Left ventricle myocardium inferior (tissue), 1 donor: ENCODE measurements at places on chromosomes 2 and 18.

DNA sequence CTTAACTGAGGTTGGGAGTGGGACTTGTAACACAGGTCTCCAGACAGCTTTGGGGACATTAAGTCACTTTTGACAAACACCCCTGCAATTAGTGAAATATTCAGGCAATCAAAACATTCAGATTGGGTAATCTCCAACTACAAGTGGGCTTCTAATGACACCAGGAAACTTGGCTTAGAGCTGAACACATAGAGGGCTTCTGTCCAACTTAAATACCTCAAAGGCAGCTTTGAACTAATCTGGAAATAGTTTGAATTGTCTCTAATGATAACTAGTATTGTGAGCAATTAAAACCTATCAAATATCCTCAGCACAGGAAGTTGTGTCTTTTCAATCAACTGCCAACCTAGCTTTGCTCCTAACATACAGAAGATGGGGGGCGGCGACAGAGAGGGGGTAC, 5.1 kb upstream of the ASPRV1 start:
- H3K4me3 ChIP-seq, result no peak overlapping the region
- no peaks in the 10 kb centered on the region for H3K27me3 ChIP-seq

DNA sequence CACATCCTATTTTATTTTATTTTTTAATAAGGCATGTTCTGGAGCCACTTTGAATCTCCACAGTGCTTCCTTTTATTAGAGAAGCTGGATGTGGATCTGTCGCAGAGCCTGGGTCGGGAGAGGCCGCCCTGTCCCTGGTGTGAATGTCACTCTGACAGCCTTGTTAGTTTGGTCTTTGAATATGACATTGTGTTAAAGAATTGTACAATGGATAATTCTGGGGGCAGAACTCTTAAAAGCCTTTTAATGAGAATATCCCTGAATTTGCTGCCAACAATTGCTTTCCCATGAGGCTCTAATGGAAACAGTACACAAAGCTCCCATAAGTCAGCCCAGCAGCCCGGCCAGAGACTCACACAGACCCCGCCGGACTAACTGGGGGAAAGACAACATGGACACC, 82.4 kb downstream of the MTCL1 start:
- no peak overlapping the region for H3K27ac ChIP-seq
- no peak overlapping the region for H3K4me3 ChIP-seq
- no peak for DNase-seq
- peaks cover 3% of the 10 kb centered on the region for H3K36me3 ChIP-seq
- H3K4me1 ChIP-seq, result no peaks in the 10 kb centered on the region
- H3K27me3 ChIP-seq, result no peaks in the 10 kb centered on the region

GRCh38 chr2:226079196-226079595, 679.7 kb downstream of the NYAP2 start:
- peaks cover 4% of the 10 kb centered on the region for H3K4me1 ChIP-seq
- H3K27me3 ChIP-seq, result no peaks in the 10 kb centered on the region
- no peak overlapping the region for H3K4me3 ChIP-seq

DNA sequence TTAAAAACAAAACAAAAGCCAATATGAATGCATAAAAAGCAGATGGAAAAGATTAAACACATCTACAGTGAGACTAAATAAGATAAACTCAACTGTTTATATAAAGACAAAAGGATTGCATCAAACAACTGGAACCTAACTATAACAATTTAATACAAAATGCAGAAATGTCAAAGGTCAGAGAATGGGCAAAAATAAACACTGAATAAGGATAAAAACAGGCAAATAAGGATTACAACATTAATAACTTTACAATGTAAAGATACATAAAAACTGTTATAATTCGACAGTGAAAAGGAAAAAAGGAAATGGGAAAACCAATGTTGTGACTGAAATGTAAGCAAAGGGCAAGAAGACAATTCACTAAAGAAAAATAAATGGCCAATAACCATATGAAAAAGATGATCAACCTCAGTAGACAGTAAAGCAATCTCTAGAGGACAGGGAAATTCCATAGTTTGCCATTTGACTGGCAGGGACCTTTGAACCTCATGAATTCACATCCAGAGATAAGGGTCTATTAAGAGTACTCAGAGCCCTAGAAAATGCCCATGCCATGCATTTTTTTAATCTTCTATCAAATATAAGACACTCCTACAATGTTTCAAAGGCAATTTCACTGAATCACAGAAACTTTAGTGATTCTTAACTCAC, 83.7 kb downstream of the TMEM131 start:
- H3K4me3 ChIP-seq, result no peak overlapping the region
- H3K27me3 ChIP-seq, result no peaks in the 10 kb centered on the region
- H3K4me1 ChIP-seq, result peaks cover 39% of the 10 kb centered on the region

- DNase-seq, result no peak
- H3K4me1 ChIP-seq, result no peaks in the 10 kb centered on the region
These were observed 92.7 kb upstream of the CD302 start for GRCh38 chr2:159890551-159891266.

- no peak overlapping the region for H3K27ac ChIP-seq
- no peak for DNase-seq
- H3K27me3 ChIP-seq, result no peaks in the 10 kb centered on the region
- peaks cover 15% of the 10 kb centered on the region for H3K4me1 ChIP-seq
- H3K36me3 ChIP-seq, result peaks cover 9% of the 10 kb centered on the region
These were observed 15.8 kb downstream of the CCNYL1 start for GRCh38 chr2:207727261-207727660.

DNA sequence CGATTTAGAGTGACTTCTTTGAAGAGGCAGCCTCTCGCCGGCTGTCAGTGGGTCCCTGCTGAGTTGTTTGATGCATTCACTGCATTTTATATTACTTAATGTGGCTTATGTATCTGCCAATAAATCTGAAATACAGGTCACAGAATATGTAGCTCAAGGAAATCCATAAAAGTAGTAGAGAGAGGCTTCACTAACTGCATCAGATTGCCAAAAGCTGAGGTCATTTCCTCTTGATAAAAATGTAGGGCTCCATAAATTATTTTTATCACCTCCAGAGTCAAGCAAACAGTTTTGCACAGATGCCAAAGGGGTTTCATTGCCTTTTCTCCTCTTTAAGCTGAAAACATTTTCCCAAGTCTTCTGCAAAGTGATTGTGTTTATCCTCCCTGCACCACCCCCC, 36.5 kb upstream of the CCDC93 start:
- no peaks in the 10 kb centered on the region for H3K4me1 ChIP-seq
- H3K4me3 ChIP-seq, result no peak overlapping the region
- H3K27me3 ChIP-seq, result peaks cover 95% of the 10 kb centered on the region
- no peak for DNase-seq
- no peaks in the 10 kb centered on the region for H3K36me3 ChIP-seq

DNA sequence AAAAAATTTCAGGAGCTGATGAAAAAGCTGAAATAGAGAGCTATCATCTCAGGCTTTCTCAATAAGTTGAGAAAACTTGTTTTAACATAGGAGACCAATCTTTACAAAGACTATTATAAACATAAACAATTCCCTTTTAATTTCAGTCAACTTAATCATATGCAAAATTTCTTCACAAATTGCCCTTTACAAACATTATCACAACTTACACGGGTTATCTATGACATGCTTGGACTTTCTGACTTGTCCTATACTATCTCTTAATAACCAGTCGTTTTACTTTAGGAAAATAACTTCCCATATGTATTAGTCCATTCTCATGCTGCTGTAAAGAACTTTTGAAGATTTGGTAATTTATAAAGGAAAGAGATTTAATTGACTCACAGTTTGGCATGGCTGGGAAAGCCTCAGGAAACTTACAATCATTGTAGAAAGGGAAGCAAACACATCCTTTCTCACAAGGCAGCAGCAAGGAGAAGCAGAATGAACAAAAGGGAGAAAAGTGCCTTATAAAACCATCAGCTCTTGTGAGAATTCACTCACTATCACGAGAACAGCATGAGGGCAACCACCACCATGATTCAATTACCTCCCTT, 1583.7 kb upstream of the CELF4 start:
- DNase-seq, result no peak
- H3K4me3 ChIP-seq, result no peak overlapping the region
- no peaks in the 10 kb centered on the region for H3K4me1 ChIP-seq
- H3K36me3 ChIP-seq, result no peaks in the 10 kb centered on the region
- H3K27me3 ChIP-seq, result no peaks in the 10 kb centered on the region

GRCh38 chr2:202883987-202884675, 12.6 kb upstream of the ICA1L start:
- H3K27me3 ChIP-seq, result no peaks in the 10 kb centered on the region
- H3K4me1 ChIP-seq, result peaks cover 8% of the 10 kb centered on the region
- H3K4me3 ChIP-seq, result no peak overlapping the region
- peaks cover 49% of the 10 kb centered on the region for H3K36me3 ChIP-seq

- no peak for DNase-seq
- peaks cover 47% of the 10 kb centered on the region for H3K4me1 ChIP-seq
- no peaks in the 10 kb centered on the region for H3K27me3 ChIP-seq
- H3K36me3 ChIP-seq, result no peaks in the 10 kb centered on the region
- H3K4me3 ChIP-seq, result no peak overlapping the region
These were observed 6.0 kb downstream of the COMMD1 start for GRCh38 chr2:61911510-61911909.

DNA sequence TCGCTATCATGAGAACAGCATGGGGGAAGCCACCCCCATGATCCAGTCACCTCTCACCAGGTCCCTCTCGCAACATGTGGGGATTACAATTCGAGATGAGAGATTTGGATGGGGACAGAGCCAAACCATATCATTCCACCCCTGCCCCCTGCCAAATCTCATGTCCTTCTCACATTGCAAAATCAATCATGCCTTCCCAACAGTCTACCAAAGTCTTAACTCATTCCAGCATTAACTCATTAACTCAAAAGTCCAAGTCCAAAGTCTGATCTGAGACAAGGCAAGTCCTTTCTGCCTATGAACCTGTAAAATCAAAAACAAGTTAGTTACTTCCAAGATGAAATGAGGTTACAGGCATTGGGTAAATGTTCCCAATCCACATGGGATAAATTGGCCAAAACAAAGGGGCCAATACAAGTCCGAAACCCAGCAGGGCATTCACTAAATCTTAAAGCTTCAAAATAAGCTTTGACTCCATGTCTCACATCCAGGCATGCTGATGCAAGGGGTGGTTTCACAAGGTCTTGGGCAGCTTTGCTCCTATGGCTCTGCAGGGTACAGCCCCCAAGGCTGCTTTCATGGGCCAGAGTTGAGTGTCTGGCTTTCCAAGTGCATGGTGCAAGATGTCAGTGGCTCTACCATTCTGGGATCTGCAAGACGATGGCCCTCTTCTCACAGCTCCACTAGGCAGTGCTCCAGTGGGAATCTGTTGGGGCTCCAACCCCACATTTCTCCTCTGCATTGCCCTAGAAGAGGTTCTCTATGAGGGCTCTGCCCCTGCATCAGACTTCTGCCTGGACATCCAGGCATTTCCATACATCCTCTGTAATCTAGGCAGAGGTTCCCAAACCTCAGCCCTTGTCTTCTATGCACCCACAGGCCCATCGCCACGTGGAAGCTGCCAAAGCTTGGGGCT, 14.8 kb downstream of the TAF1B start:
- no peaks in the 10 kb centered on the region for H3K27me3 ChIP-seq
- DNase-seq, result no peak
- peaks cover 67% of the 10 kb centered on the region for H3K36me3 ChIP-seq
- no peaks in the 10 kb centered on the region for H3K4me1 ChIP-seq

DNA sequence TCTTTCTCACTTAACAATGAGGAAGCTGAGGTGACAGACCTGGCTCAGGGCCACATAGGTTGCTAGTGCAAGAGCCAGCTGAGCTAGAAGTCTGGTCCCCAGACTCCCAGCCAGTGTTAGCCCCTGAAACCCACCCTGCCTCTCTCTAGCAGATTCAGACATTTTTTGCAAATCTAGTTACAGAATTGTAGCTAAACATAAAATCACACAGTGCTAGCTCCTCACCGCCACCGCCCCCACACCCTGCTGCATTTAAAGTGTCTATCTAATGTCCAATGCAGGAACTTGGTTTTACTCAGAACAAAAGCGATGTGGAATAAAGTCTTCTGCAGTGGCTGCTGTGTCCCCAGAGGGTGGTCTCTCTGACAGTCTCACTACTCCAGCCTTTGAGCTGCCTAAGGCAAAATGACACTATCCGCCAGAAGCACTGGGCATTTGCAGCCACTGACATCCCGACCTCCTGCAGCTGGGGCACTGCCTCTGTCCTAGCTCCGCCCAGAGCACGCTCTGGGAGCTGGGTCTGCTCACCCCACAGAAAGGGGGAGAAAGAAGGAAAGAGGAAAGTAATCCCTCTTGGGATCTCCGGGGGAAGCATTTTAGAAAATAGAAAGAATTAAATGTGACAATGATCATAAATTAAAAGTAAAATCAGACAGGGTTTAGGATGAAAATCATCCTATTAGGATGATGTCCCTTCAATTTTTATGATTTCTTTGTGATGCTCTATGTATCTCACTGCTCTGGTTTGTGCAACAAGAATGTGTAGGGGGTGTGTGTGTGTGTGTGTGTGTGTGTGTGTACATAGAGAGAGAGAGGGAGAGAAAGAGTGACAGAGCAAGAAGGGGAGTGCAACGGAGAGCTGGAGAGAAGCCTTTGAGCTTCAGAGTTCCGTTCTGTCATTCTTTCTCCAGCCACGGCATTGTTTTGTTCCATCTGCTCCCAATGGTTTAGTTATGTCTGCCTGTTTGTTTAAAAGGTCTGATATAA, 50.5 kb upstream of the ST8SIA3 start:
- no peak overlapping the region for H3K27ac ChIP-seq
- peaks cover 62% of the 10 kb centered on the region for H3K27me3 ChIP-seq
- DNase-seq, result no peak
- H3K4me3 ChIP-seq, result no peak overlapping the region

DNA sequence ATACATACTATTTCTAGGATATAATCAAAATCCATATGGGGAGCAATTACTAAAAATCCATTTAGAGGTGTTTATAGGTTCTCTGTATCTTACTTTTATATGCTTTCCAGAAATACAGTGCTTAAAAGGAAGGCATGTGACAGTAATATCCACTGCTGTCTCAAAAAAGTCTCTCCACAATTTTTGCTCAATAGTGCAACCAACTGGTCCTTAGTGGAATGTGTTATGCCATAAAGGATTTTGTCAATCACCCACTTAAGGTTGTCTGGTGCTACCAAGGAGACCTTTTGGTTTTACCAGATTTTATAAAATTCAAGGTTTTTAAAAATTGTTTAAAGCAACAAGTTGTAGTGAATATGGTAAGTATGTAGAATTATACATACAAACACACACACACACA, 328.5 kb upstream of the DSEL start:
- no peak overlapping the region for H3K4me3 ChIP-seq
- no peak for DNase-seq
- H3K36me3 ChIP-seq, result no peaks in the 10 kb centered on the region
- H3K27ac ChIP-seq, result no peak overlapping the region

DNA sequence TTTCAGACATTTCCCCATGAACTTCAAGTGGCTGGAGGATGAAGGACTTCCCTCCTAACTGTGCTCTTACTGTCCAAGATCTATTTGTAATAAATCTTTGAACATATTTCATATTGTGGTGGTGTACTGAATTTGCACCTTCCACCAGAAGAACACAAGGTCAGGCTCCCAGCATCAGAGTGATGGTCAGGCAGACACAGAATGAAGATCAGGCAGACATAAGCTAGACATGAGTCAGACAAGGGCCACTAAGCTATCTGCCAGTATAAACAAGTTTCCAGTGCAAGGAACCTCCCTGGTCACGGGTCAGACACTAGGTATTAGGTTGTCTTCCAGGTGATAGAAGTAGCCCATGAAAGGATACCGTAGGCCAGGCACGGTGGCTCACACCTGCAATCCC, 20.0 kb downstream of the AQP12B start:
- no peak overlapping the region for H3K27ac ChIP-seq
- no peaks in the 10 kb centered on the region for H3K4me1 ChIP-seq
- peaks cover 95% of the 10 kb centered on the region for H3K27me3 ChIP-seq
- DNase-seq, result no peak
- H3K36me3 ChIP-seq, result no peaks in the 10 kb centered on the region

- H3K36me3 ChIP-seq, result no peaks in the 10 kb centered on the region
- H3K4me3 ChIP-seq, result no peak overlapping the region
- no peak for DNase-seq
These were observed 2798.7 kb upstream of the TEKT4 start for GRCh38 chr2:92072461-92073035.
